ENCODE measurements at places on chromosomes 3 and 15.

- peak; percentile 88 for DNase-seq
Observed at GRCh38 chr15:41811432-41812195, 16.3 kb upstream of the JMJD7 start.

DNA sequence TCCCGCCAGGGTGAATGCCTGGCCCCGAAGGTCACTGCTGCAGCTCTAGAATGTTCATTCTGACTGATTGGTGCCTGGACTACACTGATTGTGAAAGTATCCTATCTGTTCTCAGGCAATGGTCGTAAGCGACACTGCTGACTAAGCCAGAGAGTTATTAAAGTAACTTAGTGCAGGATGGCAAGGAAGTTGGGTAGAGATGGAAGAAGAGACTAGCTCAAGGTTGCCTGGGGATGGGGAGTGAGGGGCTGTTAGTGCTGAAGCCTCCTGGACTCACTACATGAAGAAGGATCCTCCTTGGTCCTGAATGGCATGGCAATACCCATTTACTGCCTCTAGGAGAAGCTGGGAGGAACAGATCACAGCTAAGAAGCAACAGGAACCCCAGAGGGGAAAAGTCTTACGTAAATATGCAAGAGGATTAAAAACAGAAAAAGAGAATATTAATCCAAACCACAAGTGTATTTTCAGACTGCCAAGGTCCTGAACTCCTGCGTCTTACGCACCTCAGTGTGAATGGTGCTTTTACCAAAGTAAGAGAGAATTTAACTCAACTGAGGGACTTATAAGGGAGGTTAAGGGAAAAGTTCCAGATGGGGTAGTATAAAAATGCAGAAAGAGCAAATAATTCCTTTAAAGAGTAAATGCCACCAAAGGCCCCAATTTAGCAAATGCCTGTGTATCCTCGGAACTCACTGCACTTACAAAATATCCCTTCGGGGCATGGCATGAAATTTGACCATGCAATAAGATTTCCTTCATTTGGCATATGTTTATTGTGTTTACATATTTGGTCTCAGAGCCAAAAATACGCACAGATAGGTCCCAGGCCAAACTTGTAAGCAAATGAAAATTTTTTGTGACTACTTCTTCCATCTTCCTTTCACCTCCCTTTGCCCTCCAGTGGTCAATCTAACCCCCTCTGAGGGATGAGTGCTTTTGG is 64.0 kb upstream of the DGKG start:
- no peak for DNase-seq

- DNase-seq, result no peak
Observed at GRCh38 chr15:55254916-55255679, 34.5 kb downstream of the RAB27A start.

DNA sequence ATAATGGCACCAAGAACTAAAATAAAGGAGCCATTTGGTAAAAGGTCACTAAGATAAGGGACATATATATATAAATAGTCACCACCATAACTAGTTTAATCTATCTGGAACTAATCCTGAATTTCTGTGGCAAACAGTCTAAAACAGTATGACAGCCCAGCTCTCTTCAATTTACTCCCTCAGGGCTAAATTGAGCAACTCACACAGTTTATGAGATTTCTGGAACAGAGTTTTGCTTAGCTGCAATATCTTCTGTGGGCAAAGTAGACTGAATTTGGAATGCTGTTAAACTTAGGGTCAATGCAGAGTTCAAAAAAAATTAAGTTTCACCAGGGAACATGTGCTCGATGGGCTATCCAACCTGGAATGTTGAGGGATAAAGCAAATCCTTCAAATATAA is 70.1 kb upstream of the VEPH1 start:
- DNase-seq, result no peak

GRCh38 chr3:27641888-27642601 is 80.1 kb downstream of the EOMES start:
- DNase-seq, result no peak

DNA sequence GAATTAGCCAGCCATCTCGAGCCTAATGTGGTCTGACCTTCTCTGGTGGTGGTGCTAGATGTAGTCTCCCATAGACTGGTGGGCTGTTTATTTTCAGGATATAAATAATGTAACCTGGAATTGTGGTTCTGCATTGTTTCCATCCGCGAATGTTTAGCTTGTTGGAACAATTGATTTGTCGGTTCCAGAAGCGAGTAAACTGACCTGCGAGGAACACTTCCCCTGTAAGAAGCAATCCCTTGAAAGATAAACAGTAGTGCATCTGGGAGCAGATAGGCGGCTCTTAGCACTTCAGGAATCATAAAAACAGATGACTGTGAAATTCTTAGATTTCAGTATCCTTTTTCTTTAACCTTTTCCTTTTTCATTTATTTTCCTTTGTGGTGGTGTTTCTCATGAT is 157.8 kb downstream of the GHSR start:
- no peak for DNase-seq

DNA sequence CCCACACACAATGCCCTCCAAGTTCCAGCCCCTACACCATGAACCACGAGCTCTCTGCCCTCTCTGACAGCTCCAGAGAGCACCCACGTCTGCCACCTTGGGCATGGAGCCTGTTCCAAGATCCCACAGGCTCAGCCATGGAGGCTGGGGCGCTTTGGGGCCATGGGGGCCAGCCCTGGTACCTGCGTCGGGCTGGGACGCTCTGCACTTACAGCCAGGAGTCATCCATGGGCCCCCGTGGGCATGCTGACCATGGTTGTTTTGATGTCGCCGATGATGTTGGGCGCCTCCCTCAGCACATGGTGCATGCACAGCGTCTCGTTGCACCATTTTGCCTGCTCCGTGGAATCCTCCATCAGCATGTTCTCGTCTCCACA is 51.9 kb upstream of the UBE2Q2 start:
- DNase-seq, result no peak

- DNase-seq, result no peak
Observed at GRCh38 chr15:96774216-96774615, 443.7 kb downstream of the NR2F2 start.

- no peak for DNase-seq
Observed at GRCh38 chr15:101320501-101321052, 25.5 kb upstream of the SNRPA1 start.

- no peak for DNase-seq
Observed at GRCh38 chr3:162134571-162134970, 638.0 kb downstream of the OTOL1 start.

- no peak for DNase-seq
Observed at GRCh38 chr15:60554494-60554893, 75.6 kb upstream of the ICE2 start.

DNA sequence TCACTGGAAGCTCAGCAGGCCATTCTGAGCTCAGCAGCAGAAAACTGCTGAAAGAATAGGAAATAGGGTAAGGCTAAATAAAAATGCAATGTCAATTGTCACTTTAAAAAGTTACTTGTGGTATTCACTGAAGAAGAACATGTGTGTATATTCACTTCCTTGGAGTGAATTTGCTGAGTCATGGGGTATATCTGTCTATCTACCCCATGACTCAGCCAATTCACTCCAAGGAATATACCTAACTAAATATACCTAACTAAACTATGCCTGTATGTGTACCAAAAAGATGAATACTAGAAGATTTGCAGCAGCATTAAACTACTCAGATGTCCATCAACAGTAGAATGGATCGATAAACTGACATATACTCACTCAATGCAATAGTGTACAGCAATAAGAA is 69.5 kb upstream of the KCNAB1 start:
- DNase-seq, result no peak

GRCh38 chr3:124281453-124282316 is 289.8 kb upstream of the ROPN1 start:
- DNase-seq, result no peak

DNA sequence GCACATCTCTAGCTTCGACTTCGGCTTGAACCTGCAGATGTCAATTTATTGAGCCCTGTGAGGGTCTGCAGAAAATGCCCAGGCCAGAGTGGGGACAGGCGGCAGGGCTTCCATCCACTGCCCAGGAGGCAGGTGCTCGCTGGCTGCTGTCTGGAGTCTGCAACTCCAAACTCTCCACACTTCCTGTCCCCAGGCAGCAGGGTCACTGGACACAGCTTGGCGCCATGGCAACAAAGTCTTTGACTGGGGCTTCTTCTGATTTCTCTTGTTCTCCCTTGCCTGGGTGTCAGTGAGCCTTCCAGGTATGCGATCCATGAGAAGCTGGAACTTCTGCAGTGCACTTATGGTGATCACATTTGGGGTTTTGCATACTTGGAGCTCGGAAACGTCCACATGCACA is 33.5 kb downstream of the SV2B start:
- no peak for DNase-seq

GRCh38 chr15:51368751-51369450 is 27.4 kb downstream of the GLDN start:
- no peak for DNase-seq

DNA sequence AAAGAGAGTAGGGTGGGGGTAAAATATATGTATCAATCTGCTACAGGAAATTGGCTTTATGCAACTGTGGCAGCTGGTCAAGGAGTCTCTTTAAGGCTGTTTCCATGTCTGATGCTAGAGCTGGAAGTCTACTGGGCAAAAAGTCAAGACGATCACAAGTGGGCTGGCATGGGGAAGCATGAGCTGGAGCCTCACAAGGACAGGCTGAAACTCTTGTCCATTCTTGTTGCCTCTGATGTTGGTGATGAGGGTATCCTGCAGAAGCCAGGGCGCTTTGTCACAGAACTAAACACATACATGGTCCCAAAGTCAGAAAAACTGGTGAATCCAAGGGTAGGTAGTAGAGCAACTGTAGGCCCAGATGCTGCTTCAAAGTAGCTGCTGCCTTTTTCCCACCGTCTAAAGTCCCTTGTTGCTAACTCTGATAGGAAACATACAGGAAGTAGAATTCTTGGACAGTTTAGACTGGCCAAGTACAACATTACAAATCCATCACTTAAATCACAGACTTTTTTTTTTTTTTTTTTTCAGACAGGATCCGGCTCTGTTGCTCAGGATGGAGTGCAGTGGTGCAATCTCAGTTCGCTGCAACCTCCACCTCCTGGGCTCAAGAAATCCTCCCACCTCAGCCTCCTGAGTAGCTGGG is 54.2 kb downstream of the RPL39L start:
- no peak for DNase-seq

- no peak for DNase-seq
Observed at GRCh38 chr15:76503804-76504203, 167.2 kb downstream of the ISL2 start.

DNA sequence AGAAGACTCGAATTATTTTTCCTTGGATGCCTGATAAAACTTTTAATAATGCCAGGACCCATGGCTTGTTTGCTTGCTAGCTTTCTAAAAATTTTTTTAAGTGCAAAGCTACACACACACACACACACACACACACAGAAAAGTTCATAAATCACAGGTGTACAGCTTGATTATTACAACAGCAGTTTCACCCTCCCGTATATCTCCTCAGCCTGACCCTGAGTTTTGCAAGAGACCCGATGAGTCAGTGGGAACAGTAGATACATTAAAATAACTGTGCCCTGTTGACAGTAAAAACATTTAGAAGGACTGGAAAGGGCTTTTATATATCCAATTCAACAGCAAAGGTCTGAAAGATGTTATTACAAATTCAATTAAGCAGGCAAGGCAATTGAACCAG is 46.7 kb downstream of the EMC4 start:
- no peak for DNase-seq

DNA sequence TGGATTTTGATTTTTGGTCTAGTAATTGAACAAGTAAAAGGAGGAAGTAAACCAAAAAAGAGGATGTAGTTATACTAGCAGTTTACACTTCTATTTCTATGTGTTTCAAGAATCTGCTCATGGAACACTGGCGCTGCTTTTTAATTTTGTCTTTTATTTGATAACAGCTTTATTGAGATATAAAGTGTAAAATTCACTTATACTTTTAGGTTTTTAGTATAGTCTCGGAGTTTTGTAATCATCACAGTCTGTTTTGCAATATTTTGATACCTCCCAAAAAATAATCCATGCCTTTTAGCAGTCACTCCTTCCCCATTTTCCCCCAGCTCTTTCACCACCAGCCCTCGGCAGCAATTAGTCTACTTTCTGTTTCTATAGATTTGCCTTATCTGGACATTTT is 18.0 kb downstream of the UBE2E2 start:
- no peak for DNase-seq

DNA sequence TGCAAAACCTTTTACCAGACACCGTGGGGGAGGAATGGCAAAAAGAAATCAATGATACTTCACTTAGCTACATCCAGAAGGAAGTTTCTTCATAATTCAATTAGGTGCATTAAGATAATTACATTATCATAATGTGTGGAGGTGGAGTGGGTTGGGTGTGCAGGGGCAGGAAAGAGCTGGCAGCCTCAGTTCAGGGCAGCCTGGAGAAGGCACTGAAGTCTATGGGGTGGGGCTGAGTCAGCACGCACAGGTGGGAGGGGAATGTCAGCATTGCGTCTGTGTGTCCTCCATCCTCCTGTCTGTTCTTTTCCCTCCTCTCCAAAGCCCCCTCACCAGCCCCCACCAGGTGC is 278.8 kb downstream of the GABRG3 start:
- no peak for DNase-seq

DNA sequence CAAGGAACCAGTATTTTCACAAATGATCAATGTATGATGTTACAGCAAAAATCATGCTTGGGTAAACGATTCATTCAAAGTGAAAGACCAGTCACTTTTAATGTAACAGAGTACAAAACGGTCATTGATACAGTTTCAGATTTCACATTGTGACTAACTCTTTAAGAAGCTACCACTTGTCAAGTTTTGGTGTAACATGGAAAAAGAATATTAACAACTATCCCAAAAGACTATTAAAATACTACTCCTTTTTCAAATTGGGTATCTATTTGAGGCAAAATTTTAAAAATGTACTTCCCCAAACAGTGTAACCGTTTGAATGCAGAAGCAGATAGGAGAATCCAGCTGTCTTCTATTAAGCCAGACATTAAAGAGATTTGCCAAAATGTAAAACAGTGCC is 31.7 kb downstream of the AKAP13 start:
- no peak for DNase-seq

GRCh38 chr3:468172-468571 is 271.6 kb downstream of the CHL1 start:
- DNase-seq, result no peak

- no peak for DNase-seq
Observed at GRCh38 chr3:185594073-185594472, 8.0 kb downstream of the SENP2 start.

- DNase-seq, result no peak
Observed at GRCh38 chr3:65037861-65038260, 350.1 kb upstream of the ADAMTS9 start.

DNA sequence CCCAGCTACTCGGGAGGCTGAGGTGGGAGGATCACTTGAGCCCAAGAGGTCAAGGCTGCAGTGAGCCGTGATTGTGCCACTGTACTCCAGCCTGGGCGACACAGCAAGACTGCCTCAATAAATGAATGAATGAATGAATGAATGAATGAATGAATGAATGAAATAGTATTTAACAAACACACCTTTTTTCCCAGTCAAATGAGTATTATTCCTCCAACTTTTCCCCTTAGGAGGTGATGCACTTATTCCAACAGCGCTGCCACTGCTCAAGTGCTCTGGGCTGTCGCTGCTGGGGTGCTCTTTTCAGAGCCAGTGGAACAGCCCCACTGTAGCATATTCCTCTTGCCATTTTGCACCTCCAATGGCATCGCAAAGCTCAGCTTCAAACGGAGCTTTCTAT is 66.8 kb upstream of the RAD18 start:
- DNase-seq, result no peak

GRCh38 chr3:189833996-189834395 is 202.8 kb downstream of the TP63 start:
- DNase-seq, result no peak

GRCh38 chr3:48738926-48739616 is 22.1 kb upstream of the IP6K2 start:
- no peak for DNase-seq

Measured in anterior cingulate cortex (tissue), 58 donors.